GF-D8 (cell line): ENCODE measurements at places on chromosomes 7 and 10.
A peak's percentile ranks its signal among the peaks of the same experiment; 100 is the strongest.

DNA sequence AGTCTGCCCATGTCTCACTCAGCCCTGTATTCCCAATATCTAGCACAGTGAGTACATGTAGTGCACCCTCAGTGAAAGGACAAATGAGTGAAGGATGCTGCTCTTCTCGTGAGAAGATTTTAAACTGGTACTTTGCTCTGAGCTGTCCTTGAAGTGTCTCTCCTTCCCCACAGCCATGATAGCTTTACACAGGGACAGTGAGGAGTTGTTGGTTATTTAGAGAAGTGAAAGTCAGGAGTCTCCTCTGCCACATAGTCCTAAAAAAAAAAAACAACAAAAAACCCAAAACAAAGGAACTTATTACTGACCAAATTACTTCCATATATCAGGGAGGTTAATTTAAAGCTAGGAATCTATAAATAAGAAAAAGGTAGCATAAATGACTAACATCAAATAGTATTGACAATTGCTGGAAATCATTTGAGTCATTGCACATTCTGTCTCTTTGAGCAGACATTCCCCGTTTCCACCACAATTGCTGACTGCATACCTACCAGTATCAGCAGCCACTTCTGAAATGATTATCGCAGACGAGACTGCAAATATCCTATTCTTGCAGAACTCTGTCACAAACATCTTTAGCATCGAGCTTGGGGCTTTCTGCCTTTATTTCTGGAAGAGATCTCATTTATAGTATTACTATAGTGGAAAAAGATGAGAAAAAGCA is 202.1 kb downstream of the PTEN start:
- DNase-seq, result no peak

DNA sequence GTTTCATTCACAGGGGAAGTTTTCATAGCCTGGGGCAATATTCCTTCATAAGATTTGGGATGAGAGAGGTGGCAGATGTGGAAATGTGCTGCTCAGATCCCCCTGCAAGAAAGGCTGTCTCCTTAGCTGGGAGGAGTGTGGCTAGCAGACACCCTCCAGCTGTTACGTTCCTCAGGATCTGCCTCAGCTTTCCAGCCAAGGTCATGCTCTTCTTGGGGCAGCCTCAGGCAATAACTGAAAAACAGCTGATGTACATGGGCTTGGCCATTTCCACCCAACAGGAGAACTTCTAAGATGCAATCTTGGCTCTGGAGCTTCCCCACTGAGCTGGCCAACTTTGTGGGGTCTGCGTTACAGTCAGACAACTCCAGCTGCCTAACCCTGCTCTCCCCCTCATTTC is 51.3 kb upstream of the SEPTIN7 start:
- no peak for DNase-seq

DNA sequence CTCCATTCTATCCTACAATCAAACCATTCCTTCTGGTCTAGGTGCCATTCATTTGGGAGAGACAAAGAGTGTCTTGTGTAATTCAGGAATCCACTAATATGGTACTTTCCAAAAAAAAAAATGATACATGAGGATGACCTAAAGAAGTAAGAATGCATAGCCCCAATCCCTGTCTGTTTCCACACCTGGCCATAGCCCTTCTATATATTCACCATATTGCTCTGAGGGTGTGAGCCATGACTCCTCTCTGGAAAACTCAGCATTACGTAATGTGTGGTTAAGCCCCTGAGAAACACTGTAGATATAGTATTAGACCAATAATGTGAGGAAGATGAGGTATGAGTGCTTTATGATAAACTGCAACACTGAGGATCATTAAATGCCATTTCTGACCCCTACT is 592.7 kb downstream of the INHBA start:
- DNase-seq, result no peak

DNA sequence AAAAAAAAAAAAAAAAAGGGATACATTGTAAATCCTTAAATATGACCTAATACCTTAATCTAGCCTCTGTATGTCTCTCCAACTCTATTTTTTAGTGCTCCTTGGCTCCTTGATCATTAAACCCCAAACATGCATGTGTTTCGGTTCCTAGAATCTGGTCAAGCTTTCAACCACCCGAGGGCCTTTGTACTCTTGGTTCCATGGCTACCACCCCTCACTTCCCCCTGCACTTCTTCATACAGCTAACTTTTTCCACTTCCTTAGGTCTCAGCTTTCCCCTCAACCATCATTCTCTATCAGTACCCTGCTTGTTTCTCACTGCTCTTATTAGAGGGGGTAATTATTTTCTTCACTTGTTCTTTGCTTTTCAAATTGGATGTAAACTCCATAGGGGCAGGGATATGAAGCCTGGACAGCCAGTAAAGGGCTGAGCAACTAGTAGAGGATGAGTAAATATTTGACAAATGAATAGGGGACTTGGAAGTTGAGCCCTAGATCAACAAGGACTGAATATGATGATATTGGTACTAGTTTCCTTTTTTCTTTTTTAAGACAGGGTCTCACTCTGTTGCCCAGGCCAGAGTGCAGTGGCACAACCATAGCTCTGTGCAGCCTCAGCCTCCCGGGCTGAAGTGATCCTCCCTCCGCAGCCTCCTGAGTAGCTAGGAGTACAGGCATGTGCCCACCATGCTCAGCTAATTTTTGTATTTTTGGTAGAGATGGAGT is 4.3 kb upstream of the GDI2 start:
- no peak for DNase-seq

GRCh38 chr7:25663877-25664276 is 435.6 kb upstream of the NPVF start:
- DNase-seq, result peak; percentile 28

GRCh38 chr7:100163006-100163531 is 4.5 kb upstream of the TRAPPC14 start:
- DNase-seq, result no peak

DNA sequence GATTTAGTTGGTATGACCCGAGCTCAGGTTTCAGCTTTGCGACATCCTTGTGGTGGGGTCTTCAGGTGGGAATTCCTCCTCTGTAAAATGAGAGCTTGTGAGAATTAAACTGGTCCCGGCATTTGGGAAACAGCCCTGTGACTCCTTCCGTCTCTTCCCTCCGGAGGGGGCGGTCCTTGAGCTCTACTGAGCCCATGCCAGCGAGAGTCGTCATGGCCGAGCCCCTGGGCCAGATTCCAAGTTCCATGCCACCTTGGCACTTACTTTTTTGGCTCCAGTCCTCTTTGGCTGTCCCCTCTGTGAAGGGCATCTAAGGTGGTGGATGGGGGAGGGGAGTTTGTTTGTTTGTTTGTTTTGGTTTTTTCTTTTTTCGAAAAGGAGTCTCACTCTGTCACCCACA is 47.6 kb downstream of the GTF2IRD1 start:
- DNase-seq, result no peak

DNA sequence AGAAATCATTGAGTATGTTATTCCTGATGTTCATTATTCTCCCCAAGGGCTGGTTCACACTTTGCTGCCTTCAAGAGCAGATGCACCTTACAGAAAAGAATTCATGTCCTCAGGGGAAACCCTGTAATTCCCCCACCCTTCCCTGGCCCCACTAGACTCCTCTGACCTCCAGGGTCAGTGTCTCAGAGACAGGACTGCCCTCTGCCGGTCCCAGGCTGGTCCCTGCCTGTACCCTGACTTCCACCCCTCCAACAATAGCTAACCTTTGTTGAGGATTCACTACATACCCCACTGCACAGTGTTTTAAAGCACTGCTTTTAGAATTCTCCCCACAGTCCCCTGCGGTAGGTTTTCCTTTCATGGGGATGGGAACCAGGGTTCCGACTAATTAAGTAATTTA is 4.4 kb upstream of the SEPHS1 start:
- DNase-seq, result no peak
